ENCODE measurements at places on chromosomes 6 and 20. TPM values are rescaled to one million over a fixed set of nuclear protein-coding genes. Genes with fewer than 3 reads are reported as not detected.

The MYMX gene
- not detected for total RNA-seq

The MAN1A1 gene
- total RNA-seq = 245 TPM

DNA sequence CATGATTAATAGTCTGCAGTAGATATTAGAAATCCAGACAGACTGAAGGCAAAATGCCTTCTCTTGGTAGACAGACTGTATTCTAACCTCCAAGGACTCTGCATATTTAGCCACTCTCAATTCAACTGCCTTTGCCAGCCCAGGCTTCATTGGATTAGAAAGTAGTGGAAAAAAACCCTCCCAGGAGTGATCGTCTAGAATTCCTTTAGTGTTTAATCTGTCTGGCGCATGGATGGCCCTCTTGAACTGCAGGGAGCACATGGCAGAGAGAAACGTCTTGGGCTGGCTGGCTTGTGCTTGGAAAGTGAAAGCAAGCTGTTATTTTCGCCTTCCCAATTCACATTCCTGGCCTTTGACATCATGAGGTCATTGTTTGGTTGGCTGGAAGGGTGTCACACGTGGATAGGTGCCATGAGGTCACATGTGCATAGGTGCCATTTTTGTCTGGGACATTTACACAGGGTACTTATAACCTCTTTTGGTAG lies 30.9 kb upstream of the NEDD9 start:
- DNase-seq = peak; percentile 65

GRCh38 chr20:51700809-51701285 lies 67.3 kb downstream of the ATP9A start:
- DNase-seq = peak; percentile 66

- no peak for DNase-seq
These were observed 23.7 kb downstream of the SERPINB1 start for GRCh38 chr6:2817903-2818443.

DNA sequence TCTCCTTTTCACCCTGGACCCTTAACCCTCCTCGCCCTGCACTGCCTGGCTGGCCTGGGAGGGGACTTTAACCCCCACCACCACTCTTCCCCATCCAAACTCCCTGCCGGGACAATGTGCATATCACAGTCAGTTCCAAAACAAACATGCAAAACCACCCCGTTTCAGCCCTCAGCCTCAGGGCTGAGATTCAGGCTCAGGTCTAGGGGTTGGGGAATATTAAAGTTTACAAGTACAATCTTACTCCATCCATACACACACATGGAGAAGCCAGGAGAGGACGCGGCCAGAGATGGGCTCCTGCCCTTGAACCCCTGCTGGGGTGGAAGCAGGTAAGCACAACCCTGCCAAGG lies 534 bp downstream of the KIAA1755 start:
- DNase-seq = no peak

GRCh38 chr6:119348096-119348747 lies 1.3 kb downstream of the MAN1A1 start:
- DNase-seq = peak; percentile 71

- no peak for DNase-seq
These were observed 35.6 kb upstream of the HIVEP1 start for GRCh38 chr6:11976489-11976888.

Data from hepatocyte (in vitro differentiated cells).